ENCODE measurements at places on chromosomes 6 and 20.

DNA sequence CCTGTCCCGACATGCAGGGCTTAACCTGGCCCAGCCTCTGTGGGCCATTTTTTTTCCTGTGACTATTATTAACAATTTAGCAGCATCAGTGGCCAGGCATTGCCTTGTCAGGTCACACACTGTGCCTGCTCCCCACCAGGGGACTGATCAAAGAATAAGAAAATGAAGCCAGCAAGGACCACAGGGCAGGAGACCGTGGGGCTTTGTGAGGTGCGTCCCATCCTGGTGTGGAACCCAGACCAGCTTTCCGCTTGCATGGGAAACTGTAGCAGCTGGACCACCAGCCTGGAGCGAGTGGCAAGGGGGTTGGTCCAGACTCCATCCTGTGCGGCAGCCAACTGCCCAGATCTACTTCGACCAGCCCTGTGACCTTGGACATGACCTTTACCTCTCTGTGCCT, 218.3 kb downstream of the ANKRD60 start:
- DNase-seq: no peak

- no peak for DNase-seq
Measured at GRCh38 chr6:100454551-100455229, 10.0 kb downstream of the SIM1 start.

GRCh38 chr6:132391391-132392269, 9.6 kb downstream of the MOXD1 start:
- no peak for DNase-seq

DNA sequence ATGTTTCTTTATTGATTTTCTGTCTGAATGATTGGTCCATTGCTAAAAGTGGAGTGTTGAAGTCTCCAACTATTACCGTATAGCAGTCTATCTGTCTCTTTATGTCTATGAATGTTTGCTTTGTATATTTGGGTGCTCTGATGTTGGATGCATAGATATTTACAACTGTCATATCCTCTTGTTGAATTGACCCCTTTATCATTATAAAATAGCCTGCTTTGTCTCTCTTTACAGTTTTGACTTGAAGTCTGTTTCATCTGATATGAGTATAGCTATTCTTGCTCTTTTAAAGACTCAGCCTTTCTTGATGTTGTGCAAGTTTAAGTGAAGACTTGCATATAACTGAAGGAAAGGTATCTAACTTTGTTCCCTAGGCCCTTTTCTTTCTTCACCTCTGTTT, 173.8 kb upstream of the RAB32 start:
- no peak for DNase-seq

DNA sequence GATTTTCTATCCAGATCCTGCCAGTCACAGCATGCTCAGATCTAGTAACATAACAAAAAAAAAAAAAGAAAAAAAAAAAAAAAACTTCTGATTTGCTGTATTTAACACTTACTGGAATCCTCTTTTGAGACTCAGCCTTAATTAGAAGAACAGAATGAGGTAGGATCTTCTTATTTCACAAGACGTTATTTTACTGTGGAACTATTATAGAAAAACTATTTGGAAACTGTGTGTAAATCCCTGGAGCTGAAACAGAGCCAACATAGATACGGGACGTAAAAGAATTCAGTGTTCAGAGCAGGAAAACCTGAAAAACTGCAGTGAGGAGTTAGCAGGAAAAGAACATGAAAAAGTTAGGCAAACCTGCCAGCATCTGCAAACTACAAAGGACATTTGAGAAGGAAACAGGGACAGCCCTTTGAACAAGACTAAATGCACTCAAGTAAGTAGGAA, 3.4 kb upstream of the ZNF217 start:
- no peak for DNase-seq

DNA sequence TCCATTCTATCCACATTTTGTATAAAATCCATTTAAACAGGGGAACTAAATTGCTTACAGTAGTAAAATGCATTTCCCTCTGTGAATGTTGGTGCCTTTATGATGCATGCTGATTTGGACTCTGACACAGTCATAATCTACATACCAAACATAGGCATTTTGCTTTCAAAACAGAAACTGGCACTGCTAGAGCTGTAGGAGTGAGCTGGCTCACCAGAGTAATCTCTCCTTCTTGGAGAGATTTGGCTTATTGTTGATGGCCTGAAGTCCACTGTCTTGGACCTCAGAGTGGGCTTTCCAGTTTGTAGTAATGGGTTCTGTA, 363.2 kb upstream of the FLRT3 start:
- no peak for DNase-seq

DNA sequence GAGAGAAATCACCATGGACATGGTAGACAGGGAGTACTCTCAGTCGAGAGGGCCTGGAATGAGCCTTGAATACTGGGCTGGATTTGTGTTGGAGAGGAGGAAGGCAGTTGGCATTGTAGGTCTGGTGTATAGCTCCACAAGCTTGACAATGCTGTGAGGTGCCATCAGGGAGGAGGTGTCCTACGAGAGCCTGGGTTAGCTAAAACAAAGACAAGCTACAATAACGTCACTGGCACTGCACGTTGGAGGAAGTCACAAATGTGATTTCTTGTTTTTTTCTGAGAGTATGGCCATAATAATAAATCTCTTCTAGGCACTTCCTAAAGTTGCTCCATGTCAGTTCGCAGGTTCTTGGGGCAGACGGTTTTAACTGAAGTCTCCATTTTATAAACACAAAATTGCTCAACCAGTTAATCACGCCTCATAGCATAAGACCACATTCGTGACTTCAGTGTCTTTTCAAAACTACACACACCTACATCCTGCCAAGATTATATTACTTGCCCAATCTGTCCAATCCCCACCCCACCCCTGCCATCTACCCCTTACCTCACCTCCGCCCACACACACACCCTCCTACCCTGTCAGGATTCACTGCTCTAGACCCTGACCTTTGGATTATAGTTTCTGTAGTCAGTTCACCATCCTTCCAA, 4.4 kb upstream of the HLA-DMB start:
- no peak for DNase-seq

- no peak for DNase-seq
Measured at GRCh38 chr20:6818033-6818808, 50.7 kb downstream of the BMP2 start.

GRCh38 chr20:19986419-19986818, 30.7 kb upstream of the NAA20 start:
- DNase-seq: no peak

DNA sequence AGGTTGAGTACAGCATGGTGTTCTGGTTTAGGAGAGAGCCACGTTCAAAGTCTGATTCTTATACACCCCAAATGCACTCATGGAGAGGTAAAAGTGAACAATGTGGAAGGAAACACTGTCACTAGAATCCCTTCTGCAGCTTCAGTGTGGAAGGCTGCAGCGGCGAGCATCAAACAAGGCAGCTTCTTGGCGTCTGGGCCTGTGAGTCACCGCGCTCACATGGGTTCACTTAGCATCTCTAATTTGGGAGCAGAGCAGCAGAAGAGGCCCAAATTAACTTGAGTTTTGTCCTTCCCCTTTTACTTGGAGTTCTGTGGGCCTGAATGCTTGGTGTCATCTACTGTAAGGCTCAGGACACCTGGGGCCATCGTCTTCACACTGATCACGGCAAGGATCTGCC, 10.9 kb upstream of the E2F1 start:
- no peak for DNase-seq

DNA sequence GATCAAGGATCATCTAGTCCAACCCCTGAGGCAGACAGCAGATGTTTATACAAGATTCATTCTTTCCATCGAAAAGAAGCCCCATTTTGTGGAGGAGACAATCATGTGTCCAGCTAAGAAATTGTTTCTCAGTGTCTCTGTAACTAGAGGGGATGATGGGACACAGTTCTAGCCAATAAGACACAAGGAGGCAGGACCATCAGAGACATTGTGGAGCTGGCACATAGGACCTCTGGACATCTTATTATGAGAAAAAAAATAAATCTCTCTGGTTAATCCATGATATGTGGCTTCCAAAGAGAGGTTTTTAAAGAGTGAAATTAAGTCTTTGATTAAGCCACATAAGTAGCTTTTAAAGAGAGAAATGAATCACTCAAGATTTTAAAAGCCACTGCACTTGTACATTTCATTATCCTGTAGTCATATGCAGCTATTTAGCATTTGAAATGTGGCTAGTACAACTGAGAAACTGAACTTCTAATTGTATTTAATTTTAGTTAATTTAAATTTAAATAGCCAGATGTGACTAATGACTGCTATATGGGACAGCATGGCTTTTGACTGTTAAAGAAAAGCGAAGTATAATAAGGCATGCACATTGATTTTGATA, 176.8 kb downstream of the TASP1 start:
- DNase-seq: no peak

- DNase-seq: no peak
Measured at GRCh38 chr6:156167625-156168071, 609.5 kb upstream of the ARID1B start.

GRCh38 chr20:40323361-40323794, 365.7 kb downstream of the MAFB start:
- DNase-seq: no peak

- DNase-seq: no peak
Measured at GRCh38 chr20:5714261-5715041, 35.8 kb upstream of the SHLD1 start.

GRCh38 chr6:167407239-167408064, 82.6 kb downstream of the TTLL2 start:
- no peak for DNase-seq

DNA sequence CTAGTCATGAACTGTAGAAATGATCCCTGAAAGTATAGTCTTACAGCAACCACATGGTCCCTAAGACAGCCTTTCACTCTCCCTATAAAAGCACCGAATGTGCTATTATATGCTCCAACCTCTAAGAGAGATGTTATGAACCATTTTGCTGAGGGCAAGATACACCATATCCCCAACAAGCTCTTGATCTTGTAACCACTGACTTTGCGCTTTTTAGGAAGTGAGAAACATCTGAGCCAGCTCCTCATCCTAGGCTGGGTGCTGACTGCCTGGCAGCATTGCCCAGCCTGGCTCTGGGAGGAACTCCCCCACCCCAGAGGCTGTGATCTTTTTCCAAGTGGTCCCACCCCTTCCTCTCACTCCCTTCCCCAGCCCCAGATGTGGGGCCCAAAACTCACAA, 3.1 kb upstream of the EMILIN3 start:
- no peak for DNase-seq

DNA sequence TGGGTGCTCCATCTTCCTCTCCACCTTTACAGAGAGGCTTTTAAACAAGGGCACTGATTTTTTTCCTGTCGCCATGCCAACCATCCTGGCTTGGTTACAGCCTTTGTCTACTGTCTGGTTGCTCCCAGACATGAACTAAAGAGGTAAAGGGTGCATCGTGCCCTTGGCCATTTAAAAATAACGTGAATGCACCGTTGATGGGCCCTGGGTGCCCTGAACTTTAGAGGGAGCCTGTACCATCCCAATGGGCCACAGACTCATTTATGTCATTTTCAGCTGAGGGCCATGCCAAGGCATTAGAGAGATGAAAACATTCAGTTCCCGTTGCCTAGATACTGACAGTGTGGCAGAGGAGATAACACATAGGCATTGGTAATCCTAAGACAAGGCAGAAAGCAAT, 23.3 kb downstream of the TMC2 start:
- DNase-seq: no peak

DNA sequence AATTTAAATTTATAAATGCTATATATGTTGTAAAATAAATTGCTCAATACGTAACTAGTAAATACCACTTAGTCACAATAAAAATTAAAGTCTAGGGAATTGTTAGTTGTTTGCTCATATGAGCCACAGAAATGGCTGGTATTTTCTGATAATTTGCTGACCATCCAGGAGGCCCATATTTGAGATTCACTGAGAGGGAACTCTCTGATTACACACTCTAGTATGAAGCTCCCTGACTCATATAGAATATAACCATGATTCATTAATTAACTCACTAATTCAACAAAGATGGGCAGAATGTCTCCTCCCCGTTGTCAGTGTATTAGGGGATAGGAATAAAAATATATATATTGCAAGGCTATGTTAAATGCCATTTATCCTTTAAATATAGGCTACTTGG, 46.6 kb upstream of the TMEM30A start:
- DNase-seq: no peak

DNA sequence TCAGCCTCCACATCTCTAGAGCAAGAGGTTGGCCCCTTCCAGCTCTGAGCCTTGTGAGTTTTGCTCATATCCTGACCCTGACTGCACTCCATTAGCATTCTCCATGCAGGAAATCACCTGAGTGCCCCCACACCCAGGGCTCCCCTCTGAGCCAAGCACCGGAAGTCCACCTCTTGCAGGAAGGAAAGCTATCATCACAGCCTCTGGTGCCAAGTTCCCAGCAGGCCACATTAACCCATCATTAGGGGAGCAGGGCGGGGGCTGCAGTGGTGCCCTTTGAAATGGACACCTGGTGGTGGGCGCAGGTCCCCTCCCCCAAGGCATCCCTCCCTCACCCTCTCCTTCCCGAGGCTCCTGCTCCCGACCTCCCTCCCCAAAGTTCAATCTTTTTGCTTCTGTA, 16.1 kb downstream of the GRM4 start:
- DNase-seq: no peak

- no peak for DNase-seq
Measured at GRCh38 chr6:36840432-36841403, 1.5 kb upstream of the CPNE5 start.

DNA sequence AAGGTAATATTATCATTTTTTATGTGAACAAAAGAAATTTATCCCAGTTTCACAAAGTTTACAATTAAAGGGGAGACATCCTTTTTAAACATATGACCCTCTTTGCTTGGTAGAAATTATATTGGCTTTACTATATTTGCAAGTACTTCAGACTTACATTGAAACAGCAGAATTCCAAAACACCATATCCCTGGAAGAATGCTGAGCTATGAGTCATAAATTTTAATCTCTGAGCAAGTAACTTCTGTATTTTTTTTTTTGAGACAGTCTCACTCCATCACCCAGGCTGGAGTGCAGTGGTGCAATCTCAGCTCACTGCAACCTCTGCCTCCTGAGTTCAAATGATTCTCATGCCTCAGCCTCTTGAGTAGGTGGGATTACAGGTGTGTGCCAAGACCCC, 240.4 kb downstream of the TBC1D32 start:
- no peak for DNase-seq

DNA sequence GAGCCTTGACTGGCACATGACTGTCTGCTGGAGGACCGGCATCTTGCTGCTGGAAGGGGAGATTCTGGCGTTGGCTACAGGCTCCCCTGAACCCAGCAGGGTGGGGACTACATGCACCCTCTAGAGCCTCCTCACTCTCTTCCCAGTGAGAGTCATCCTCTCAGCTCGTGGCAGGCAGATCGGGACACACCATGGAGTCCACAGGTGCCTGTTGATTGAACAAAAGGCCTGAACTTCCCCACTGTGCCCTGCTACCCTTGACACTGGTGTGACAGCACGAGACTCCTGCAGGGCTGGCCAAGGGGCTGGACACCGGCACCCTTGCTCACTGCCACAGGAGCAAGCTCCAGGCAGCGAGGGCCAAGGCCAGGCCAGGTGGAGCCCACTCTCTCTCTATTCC, 8.2 kb downstream of the FRMD1 start:
- DNase-seq: no peak
